Naive thymus-derived CD8-positive, alpha-beta T cell (primary cell): ENCODE measurements at places on chromosomes 7 and 10. TPM values are rescaled to one million over a fixed set of nuclear protein-coding genes. Genes with fewer than 3 reads are reported as not detected.
A peak's percentile ranks its signal among the peaks of the same experiment; 100 is the strongest.

DNA sequence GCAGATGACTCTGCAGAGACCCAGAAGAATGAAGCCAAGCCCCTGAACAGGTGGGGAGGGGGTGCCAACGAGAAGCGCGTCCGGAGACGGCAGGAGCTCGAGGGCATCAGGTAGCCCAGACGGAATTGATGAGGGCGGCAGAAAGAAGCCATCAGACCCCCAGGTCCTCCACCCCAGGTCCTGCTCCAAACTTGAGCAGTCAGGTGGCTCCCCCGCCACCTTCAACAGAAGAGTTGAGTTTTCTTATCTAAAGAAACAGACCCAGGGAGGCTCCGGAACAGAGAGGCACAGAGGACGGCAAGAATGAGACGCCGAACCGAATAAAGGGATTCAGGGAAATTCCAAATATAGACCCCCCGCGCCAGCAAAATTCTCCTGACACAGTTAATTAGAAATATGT is 22.2 kb downstream of the RGS10 start:
- H3K27me3 ChIP-seq, result no peaks in the 10 kb centered on the region
- H3K36me3 ChIP-seq, result peaks cover 68% of the 10 kb centered on the region
- peak overlapping the region; percentile 96 for H3K27ac ChIP-seq
- DNase-seq, result no peak

- no peaks in the 10 kb centered on the region for H3K27me3 ChIP-seq
- no peak for DNase-seq
- peak overlapping the region; percentile 29 for H3K27ac ChIP-seq
- no peaks in the 10 kb centered on the region for H3K4me1 ChIP-seq
- no peak overlapping the region for H3K4me3 ChIP-seq
Observed at GRCh38 chr10:133361773-133362441, 4.1 kb upstream of the FUOM start.

GRCh38 chr7:113562242-113562641 is 356.6 kb downstream of the PPP1R3A start:
- no peaks in the 10 kb centered on the region for H3K36me3 ChIP-seq
- no peak for DNase-seq
- H3K4me1 ChIP-seq, result no peaks in the 10 kb centered on the region
- H3K27ac ChIP-seq, result no peak overlapping the region
- no peak overlapping the region for H3K4me3 ChIP-seq
- H3K27me3 ChIP-seq, result no peaks in the 10 kb centered on the region

GRCh38 chr10:132118366-132118765 is 52.6 kb downstream of the JAKMIP3 start:
- H3K27me3 ChIP-seq, result no peaks in the 10 kb centered on the region
- H3K4me1 ChIP-seq, result no peaks in the 10 kb centered on the region
- no peak for DNase-seq
- no peak overlapping the region for H3K4me3 ChIP-seq
- H3K36me3 ChIP-seq, result no peaks in the 10 kb centered on the region

- no peak overlapping the region for H3K27ac ChIP-seq
- no peak for DNase-seq
- no peaks in the 10 kb centered on the region for H3K27me3 ChIP-seq
- peaks cover 38% of the 10 kb centered on the region for H3K36me3 ChIP-seq
- no peak overlapping the region for H3K4me3 ChIP-seq
- peaks cover 4% of the 10 kb centered on the region for H3K4me1 ChIP-seq
Observed at GRCh38 chr10:125811251-125811650, 11.8 kb downstream of the UROS start.

DNA sequence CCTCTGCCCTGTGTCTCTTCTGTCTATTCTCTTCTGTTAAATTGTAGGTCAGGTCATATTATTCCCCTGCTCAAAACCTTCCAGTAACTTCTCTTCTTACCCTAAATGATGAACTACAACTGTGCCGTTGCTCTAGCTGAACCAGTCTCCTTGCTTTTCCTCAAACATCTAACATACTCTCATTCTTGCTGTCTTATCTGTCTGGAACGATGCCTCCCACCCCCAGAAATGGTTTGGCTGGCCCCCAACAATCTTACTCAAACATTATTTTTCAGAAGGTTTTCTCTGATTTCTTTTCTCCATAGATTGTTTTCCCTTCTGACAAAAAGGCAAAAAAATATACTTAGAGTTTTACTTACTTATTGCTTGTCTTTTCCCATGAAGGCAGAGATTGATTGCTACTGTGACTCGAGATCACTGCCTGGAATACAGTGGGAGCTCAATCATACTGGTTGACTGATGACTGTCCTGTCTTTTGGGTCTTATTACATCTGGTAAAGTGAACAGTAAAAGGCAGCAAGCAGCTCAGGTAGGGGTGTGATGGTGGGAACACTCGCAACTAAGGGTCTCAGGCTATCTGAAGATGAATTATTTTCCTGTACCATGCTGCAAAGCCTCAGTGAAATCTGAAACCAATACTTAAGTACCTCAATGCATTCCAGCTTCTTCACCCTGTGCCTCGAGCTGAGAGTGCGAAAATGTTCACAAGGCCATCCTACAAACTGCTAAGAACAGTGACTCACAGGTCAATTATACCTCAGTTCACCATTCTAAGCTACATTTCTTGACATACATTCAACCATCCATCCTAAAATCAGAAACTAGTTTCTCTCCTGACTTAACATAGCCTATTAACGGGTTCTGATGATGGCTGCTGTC is 67.6 kb downstream of the DNMBP start:
- no peak overlapping the region for H3K27ac ChIP-seq
- no peaks in the 10 kb centered on the region for H3K4me1 ChIP-seq
- H3K36me3 ChIP-seq, result peaks cover 2% of the 10 kb centered on the region
- H3K4me3 ChIP-seq, result no peak overlapping the region
- no peaks in the 10 kb centered on the region for H3K27me3 ChIP-seq
- DNase-seq, result no peak

DNA sequence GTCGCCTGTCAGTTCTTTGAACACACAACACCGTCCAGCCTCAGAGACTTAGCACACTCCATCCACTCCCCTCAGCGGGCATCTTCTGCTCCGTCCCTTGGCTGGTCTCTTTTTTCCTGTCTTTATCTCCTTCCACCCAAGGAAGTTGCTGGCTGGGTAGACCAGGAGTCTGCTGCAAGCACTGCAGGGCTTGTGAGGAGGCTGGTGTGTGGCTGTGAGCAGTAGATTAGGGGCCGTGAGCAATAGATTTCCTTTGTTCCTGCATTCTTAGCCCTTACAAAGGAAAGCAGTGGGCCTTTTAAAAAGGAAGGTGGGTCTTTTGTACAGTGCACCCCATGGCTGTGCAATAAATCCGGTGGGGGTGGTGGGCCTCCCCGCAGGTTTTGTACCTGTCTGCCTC is 100.3 kb upstream of the BTBD16 start:
- H3K27me3 ChIP-seq, result peaks cover 19% of the 10 kb centered on the region
- DNase-seq, result no peak
- no peak overlapping the region for H3K27ac ChIP-seq
- H3K36me3 ChIP-seq, result no peaks in the 10 kb centered on the region
- H3K4me1 ChIP-seq, result no peaks in the 10 kb centered on the region
- no peak overlapping the region for H3K4me3 ChIP-seq

DNA sequence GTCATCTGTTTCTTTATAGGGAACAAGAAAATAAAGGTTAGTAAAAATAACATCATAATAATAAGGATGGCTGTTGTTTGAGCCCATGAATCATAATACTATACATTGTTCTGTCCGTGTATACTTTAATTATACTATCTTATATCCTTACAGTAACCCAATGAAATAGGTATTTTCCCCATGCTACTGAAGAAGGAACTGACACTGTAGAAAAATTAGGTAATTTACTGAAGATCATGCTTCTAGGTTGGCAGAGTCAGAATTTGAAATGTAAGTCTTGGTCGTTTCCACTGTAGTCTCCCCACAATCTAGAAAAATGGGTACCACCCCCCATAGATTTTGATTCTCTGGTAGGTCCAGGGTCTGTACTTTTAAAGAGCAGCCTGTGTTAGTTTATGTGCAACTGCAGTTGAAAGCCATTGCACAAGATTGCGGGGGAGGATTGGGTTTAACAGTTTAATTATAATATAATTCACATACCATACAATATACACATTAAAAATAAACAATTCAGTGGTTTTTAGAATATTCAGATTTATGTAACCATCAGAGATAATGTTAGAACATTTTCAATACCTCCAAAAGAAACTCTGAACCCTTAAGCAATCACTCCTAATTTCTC is 47.7 kb downstream of the SHOC2 start:
- no peak overlapping the region for H3K27ac ChIP-seq
- DNase-seq, result no peak
- H3K36me3 ChIP-seq, result peaks cover 16% of the 10 kb centered on the region
- H3K27me3 ChIP-seq, result no peaks in the 10 kb centered on the region
- no peak overlapping the region for H3K4me3 ChIP-seq

DNA sequence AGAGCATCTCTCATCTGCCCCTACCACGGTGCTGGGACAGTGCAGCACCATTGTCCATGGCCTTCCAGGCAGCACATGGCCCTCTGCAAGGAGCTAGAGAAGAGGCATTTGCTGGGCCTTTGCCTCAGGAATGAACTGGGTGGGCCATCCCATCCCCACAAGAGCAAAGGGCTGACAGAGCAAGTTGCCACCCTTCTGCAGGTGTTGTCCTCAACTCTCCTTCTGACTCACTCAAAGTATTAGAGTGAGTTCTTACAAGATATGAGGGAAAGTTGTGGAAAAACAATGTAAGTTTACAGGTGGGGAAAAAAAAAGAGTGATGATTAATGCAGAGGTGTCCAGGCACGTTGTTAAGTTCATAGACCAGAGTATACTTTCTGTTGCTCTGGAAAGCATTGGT is 261.2 kb downstream of the SKIDA1 start:
- no peaks in the 10 kb centered on the region for H3K4me1 ChIP-seq
- no peaks in the 10 kb centered on the region for H3K36me3 ChIP-seq
- no peak overlapping the region for H3K27ac ChIP-seq
- no peak for DNase-seq

GRCh38 chr7:3106361-3106826 is 62.7 kb upstream of the CARD11 start:
- no peak for DNase-seq
- H3K27me3 ChIP-seq, result no peaks in the 10 kb centered on the region
- H3K4me1 ChIP-seq, result peaks cover 81% of the 10 kb centered on the region
- peak overlapping the region; percentile 15 for H3K4me3 ChIP-seq
- no peaks in the 10 kb centered on the region for H3K36me3 ChIP-seq

- DNase-seq, result no peak
- H3K27me3 ChIP-seq, result no peaks in the 10 kb centered on the region
Observed at GRCh38 chr10:47361293-47361692, 13.1 kb downstream of the RBP3 start.

DNA sequence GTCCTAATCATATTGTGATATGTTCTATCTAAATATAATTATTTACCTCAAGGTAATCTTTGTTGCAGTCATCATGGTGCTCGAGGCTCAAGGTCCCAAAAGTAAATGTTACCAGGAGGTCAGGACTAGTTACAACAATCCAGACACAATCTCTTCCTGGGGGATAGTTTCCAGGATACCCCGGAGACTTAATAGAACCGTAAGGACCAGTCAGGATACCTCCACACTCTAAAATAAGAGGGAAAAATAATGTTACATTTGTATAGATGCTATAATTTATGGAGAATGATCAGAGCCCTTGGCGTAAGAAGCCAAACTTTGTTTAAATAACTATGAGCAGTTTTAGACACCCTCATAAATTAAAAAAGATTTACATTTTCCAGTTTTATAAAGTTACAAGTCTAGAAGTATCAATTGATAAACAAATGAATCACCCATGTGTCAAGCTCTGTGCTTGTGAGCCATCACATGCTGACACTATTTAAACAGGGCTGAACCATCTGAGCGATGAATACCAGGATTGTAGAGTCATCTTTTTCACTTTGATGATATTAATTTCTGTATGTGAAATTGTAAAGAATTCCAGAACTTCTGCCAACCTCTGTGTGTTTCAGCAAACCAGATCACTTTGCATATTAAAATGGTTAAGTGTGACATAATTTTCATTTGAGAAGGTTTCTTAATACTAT is 41.3 kb downstream of the CUBN start:
- no peak overlapping the region for H3K4me3 ChIP-seq
- H3K36me3 ChIP-seq, result no peaks in the 10 kb centered on the region
- DNase-seq, result no peak
- no peak overlapping the region for H3K27ac ChIP-seq
- H3K27me3 ChIP-seq, result no peaks in the 10 kb centered on the region
- no peaks in the 10 kb centered on the region for H3K4me1 ChIP-seq

GRCh38 chr10:107971973-107972372 is 807.5 kb upstream of the SORCS1 start:
- H3K4me3 ChIP-seq, result no peak overlapping the region
- no peak for DNase-seq
- H3K27me3 ChIP-seq, result no peaks in the 10 kb centered on the region

DNA sequence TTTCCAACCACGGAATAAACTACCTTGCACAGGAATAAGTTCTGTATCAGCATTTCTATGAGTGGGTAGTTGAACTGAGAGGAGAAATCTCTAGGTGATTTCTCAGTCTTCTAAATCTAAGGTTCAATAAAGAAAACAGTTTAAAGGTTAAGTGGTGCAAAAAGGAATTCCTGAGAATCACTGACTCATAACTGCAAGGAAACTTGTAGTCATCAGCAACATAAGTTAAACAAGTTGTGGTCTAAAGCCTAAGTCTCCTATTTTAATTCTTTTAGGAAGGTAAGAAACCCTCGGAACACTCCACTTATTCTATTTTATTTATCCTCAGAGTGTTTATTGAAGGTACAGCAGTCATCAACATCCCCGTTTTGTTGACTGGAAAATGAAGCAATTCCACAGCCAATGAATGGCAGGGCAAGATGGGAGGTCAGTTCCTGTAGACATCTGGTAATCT is 92.4 kb upstream of the PIK3CG start:
- H3K27ac ChIP-seq, result no peak overlapping the region
- DNase-seq, result no peak
- no peak overlapping the region for H3K4me3 ChIP-seq
- H3K36me3 ChIP-seq, result no peaks in the 10 kb centered on the region
- peaks cover 12% of the 10 kb centered on the region for H3K4me1 ChIP-seq
- peaks cover 9% of the 10 kb centered on the region for H3K27me3 ChIP-seq

DNA sequence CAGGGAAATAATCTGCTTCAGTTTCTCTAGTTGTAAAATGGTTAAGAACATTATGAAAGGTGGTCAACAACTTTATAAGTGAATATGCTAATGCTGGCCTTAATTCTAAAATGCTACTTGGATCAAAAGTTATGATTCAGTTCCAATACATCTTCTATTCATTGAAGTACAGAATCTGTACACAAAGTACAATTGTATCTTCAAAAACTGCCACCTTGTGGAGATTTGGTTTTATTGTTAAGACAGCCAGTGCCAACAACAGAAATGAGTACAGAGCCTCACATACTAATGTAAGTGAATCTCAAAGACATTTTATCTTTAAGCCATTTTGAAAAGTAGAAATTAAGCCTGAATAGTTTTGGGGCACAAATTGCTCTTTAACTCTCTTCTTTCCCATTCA is 194.0 kb downstream of the CFTR start:
- H3K27ac ChIP-seq, result no peak overlapping the region
- no peak overlapping the region for H3K4me3 ChIP-seq
- no peaks in the 10 kb centered on the region for H3K36me3 ChIP-seq
- DNase-seq, result no peak
- no peaks in the 10 kb centered on the region for H3K27me3 ChIP-seq

HTR5A gene
- total RNA-seq, result not detected

EPHA1 gene
- 44.9 TPM for total RNA-seq

AUTS2 gene
- total RNA-seq, result 3.0 TPM

LAMB4 gene
- total RNA-seq, result 1.4 TPM

PLAC9 gene
- not detected for total RNA-seq

EPO gene
- not detected for total RNA-seq
